Activated CD4-positive, alpha-beta T cell treated with anti-CD3 and anti-CD28 coated beads for 4 hours (primary cell): ENCODE measurements at places on chromosomes 16 and 17.

DNA sequence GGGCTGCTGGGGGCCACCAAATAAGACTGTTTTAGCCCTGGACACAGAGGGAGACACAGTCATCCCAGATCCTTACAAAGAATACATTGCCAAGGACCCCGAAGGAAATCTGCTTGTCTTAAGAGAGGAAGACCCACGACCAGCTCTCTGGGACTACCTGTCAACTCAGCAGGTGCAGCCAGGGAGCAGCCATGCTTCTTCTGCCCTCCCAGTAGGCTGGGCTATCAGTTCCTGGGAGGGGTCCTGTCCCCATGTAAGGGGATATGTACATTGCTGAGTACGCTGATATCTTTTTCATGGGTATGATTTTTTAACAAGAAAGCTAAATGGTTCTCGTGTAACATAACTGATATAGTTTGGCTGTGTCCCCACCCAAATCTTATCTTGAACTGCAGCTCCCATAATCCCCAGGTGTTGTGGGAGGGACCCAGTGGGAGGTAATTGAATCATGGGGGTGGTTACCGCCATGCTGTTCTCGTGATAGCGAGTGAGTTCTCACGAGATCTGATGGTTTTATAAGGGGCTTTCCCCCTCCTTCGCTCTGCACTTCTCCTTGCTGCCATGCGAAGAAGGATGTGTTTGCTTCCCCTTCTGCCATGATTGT, 11.3 kb downstream of the SSTR2 start:
- DNase-seq: no peak

GRCh38 chr16:60991886-60992285, 1044.4 kb downstream of the CDH8 start:
- DNase-seq: no peak

- DNase-seq: no peak
Measured at GRCh38 chr16:73170612-73171038, 122.7 kb upstream of the ZFHX3 start.

DNA sequence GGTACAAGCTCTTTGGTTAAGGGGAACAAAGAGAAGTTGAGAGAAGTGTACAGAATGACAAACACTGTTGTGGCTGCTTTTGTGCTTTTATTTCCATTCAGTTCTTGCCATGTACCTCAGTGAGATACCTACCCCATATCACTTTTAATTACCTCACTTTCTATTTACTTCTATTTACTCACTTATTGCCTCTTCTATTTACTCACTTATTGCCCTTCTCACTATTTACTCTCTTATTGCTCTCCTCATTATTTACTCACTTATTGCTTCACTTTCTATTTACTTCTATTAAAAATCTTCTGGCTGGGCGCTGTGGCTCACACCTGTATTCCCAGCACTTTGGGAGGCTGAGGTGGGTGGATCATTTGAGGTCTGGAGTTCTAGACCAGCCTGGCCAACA, 41.9 kb downstream of the MBTD1 start:
- no peak for DNase-seq

DNA sequence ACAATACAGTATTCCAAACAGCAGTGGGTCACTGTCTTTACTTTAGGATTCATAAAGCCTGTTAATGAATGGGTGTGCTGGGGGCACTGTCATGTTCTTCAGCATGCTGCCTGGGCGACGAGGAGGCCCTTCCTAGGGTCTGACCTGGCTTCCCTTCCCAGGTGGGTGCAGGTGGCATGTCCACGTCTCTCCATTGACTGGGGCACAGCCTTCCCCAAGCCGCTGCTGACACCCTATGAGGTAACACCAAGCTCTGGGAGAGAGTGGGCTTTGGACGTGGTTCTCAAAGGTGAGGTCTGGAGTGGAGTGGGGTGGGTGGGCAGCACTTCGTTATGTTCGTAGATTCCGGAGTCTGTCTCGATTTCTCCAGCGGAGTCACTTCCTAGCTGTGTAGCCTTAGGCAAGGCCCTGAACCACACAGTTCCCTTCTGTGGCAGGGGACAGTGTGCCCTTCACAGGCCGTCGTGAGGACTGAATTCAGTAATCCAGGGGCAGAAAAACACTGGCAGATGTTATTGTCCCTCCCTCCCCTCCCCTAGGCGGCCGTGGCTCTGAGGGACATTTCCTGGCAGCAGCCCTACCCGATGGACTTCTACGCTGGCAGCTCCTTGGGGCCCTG, 771 bp upstream of the OVCA2 start:
- no peak for DNase-seq

- no peak for DNase-seq
Measured at GRCh38 chr17:40004072-40004471, 11.2 kb upstream of the CSF3 start.

GRCh38 chr17:74245871-74246270, 28.2 kb upstream of the DNAI2 start:
- DNase-seq: no peak

- DNase-seq: no peak
Measured at GRCh38 chr17:5700745-5701144, 116.4 kb upstream of the NLRP1 start.

GRCh38 chr17:27504188-27504995, 48.1 kb downstream of the KSR1 start:
- no peak for DNase-seq

- no peak for DNase-seq
Measured at GRCh38 chr17:71023249-71024030, 854.1 kb downstream of the KCNJ2 start.

DNA sequence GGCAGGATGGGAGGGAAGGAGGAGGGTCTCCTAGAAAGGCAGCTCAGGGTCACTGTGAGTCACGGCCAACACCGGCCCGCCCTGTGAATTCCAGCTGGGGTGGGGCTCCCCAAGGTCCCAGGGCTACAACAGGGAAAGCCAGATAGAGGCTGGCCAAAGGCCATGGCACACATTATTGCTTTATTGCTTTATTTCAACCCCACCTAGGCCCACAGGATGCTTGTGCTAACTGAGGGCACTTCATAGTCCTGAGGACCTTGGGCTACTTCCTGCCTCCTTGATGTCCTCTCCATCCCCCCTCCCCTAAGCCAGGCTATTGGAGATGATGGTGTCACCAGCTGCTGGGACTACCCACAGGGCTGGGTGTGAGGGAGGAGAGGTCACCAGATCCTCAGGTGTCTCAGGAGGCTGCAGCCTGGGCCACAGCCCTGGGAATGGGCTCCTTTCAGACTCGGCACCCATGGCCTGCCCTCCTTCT, 26.1 kb downstream of the LRRC75A start:
- no peak for DNase-seq

DNA sequence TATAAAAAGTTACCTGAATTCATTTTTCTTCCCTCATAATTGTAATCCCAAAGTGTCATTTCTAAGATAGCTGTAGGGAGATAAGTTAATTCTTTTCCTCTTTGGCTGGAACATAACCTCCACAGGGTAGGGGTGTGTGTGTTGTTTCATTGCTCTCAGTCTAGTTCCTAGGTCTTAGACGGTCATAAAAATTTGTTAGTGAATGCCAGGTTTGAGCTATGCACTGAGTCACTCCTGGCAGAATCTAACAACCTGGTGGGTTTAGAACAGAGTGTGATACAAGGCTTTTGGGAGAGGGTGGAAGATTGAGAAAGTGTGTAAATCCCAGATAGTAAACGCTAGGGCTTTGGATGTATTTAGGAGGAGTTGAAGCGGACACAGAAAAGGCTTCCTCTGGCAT, 894 bp upstream of the PHKG2 start:
- no peak for DNase-seq

- DNase-seq: no peak
Measured at GRCh38 chr17:41065829-41066624, at the start of gene KRTAP2-4. Gene KRTAP2-4, minus strand, starts transcription at chr17:41065879. Its CDS starts 34 bp downstream, at chr17:41065845.

GRCh38 chr17:63955232-63955631, 17.5 kb downstream of the SCN4A start:
- no peak for DNase-seq

DNA sequence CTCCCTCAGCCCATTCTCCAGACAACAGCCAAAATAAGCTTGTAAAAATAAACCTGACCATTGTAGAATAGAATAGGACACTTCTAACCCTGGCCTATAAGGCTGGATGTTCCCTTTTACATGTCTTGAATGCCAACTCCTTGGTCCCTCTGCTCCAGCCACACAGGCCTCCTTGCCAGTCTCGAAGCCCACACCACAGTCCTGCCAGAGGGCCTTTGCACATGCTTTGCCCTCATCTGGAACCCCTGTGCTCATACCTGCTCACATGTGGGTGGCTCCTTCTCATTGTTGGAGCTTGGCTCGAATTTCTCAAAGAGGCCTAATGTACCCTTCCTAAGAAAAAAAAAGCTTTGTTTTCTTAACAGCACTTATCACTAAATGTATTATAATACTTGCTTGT, 5.4 kb upstream of the SLC12A3 start:
- no peak for DNase-seq

DNA sequence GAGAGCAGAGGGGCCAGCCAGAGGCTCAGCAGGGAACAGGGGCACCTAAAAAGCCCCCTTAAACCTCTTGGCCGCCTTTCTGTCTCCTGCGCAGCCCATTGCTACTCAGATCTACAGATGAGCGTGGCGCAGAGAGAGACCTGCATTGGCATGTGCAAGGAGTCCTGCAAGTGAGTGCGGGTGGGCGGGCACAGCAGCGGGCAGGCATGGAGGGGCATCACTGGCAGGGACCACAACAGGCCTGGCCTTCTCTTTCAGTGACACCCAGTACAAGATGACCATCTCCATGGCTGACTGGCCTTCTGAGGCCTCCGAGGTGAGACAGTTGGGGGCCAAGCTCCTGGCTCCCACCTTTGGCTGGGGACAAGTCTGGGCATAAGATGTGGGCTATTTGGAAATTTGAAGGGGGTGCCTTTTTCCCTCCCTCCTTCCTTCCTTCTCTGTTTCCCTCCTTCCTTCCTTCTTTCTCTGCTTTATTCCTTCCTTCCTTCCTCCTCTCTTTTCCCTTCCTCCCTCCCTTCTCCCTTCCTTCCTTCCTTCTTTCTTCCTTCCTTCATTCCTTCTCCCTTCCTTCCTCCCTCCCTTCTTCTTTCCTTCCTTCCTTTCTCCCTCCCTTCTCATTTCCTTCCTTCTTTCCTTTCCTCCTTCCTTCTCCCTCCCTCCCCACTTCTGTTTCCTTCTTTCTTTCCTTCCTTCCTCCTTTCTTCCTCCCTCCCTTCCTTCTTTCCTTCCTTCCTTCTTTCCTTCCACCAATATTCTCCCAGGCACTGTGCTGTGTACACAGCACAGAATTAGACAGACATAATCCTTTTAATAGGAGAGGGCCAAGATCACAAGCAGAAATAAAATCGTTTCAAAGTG, 75.2 kb downstream of the SCNN1B start:
- DNase-seq: no peak

GRCh38 chr16:88451586-88452481, 1.2 kb upstream of the ZFPM1 start:
- DNase-seq: peak; percentile 41

GRCh38 chr17:77489239-77489892, 348.6 kb downstream of the SEC14L1 start:
- no peak for DNase-seq

DNA sequence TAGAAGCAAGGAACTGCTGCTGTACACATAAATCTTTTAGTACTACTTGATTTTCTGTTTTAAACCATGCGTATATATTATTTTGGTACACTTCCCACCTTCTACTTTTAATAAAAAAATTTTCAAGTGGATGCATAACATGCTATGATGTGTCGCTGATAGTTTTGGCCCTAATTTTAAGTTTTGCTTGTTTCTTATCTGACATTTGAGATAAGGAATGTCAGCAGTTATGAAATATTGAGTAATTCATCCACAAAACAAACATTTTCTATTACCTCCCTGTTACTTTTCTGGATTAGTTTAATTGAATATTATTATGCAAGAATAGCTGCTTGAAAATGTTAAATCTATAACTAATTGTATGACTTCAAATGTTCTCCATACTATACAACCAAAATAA, 35.8 kb downstream of the N4BP1 start:
- DNase-seq: no peak

- DNase-seq: no peak
Measured at GRCh38 chr16:51151435-51151960, 428 bp upstream of the SALL1 start.

DNA sequence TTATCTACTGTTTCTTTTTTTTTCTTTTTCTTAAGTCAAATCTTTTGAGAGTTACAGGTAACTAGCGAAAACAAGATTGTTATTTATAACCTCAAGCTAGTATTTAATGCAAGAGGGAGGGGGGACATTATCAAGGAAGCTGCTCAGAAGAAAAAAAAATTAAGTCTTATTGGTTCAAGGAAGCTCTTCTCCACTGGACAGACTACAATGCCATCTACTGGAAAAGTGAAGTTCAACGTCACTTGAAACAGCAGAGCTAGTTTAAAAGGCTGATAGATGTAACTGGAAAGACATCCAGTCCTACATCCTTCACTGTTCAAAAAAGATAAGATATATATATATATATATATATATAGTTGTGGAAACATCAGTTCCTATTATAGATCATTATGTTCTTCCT, 418.0 kb upstream of the PSMD7 start:
- no peak for DNase-seq

- DNase-seq: no peak
Measured at GRCh38 chr16:68460067-68460466, 11.8 kb upstream of the SMPD3 start.

DNA sequence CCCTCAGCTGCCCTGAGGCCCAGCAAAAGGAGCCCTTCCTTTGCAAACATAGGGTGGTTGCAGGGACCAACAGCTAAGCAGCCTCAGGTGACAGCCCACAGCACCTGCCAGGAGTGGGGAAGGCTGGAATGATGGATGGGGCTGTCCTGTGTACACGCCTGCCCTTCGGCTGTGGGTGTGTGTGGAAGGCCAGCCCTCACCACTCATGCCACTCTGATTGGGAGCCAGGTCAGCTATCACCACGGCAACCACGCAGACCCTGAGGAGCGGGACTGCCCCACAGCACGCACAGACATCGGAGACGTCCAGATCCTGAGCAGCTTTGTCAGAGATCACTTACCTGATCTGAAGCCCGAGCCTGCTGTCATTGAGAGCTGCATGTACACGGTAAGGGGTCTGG, 11.9 kb downstream of the PIPOX start:
- DNase-seq: no peak

DNA sequence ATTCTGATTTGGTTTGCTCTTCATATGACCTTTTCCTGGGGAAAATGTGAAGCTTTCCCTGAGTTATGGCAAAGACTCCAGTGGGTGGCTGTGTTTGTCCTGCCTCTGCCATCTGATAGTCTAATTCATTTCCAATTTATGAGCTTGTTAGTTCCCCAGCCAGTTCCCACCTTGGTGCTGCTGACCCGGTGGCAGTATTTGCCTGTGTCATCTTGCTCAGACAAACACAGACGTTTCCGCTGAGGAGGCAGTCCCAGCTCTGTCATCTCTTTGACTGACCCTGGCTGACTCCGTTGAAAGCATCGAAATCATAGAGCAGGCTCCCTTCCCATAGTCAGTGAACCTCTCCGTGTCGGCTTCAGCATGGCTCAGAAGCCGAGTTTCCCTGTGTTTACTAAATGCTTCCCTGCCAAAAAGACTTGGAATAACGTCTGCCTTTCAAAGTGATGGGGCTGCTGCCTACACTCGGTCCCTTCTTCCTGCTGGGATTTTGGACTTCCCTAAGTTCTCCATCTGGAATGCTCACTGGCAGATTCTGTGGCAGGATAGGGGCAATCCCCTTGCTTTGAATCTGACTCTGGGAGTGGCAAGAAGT, 538.3 kb downstream of the NPIPA7 start:
- no peak for DNase-seq

GRCh38 chr17:44002141-44002848, 2.1 kb upstream of the NAGS start:
- DNase-seq: no peak

- no peak for DNase-seq
Measured at GRCh38 chr16:75589306-75589705, 23.1 kb downstream of the GABARAPL2 start.
